Urinary bladder (tissue), 4 donors: ENCODE measurements at places on chromosomes 4 and X. TPM values are rescaled to one million over a fixed set of nuclear protein-coding genes. Genes with fewer than 3 reads are reported as not detected.

- no peak for DNase-seq
Observed at GRCh38 chr4:94976371-94977011, 218.7 kb downstream of the BMPR1B start.

The ADH7 gene
- not detected for total RNA-seq

The KLKB1 gene
- 1.5 TPM for total RNA-seq

- DNase-seq: no peak
Observed at GRCh38 chr4:152156442-152156841, 379.4 kb downstream of the FBXW7 start.

GRCh38 chr4:148065075-148065474 lies 333.2 kb downstream of the ARHGAP10 start:
- no peak for DNase-seq

- no peak for DNase-seq
Observed at GRCh38 chrX:115493015-115493414, 68.0 kb upstream of the PLS3 start.

- no peak for DNase-seq
Observed at GRCh38 chr4:41290479-41290878, 33.8 kb downstream of the UCHL1 start.

DNA sequence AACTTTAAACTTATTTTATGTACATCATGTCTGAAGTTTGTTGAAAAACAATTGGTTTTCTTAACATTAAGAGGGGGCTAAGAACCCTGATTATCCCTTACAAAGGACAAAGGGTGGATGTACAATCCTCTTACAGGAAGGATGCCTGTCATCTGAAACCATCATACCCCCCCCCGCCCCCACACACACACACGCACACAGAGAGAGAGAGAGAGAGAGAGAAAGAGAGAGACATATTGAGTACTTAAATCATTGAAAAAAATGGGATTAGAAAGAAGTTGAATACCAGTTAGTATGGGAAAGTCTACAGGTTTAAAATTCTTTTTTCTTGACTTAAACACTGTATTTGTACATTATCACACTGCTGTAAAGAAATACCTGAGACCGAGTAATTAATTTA lies 10.9 kb upstream of the PGM2 start:
- no peak for DNase-seq
